ENCODE measurements at places on chromosomes 7 and 10. TPM values are rescaled to one million over a fixed set of nuclear protein-coding genes. Genes with fewer than 3 reads are reported as not detected.

Gene PPP1R17
- polyA plus RNA-seq, result not detected

Gene GRM8
- 10.0 TPM for polyA plus RNA-seq

Gene GPR146
- 3.5 TPM for polyA plus RNA-seq

Gene SLC35B4
- 25.6 TPM for polyA plus RNA-seq

Gene CHN2
- polyA plus RNA-seq, result 14.4 TPM

Gene SRRM3
- 2.6 TPM for polyA plus RNA-seq

Gene OPN4
- polyA plus RNA-seq, result not detected

Gene SMKR1
- polyA plus RNA-seq, result 2.9 TPM

Gene ZNF467
- 29.3 TPM for polyA plus RNA-seq

DNA sequence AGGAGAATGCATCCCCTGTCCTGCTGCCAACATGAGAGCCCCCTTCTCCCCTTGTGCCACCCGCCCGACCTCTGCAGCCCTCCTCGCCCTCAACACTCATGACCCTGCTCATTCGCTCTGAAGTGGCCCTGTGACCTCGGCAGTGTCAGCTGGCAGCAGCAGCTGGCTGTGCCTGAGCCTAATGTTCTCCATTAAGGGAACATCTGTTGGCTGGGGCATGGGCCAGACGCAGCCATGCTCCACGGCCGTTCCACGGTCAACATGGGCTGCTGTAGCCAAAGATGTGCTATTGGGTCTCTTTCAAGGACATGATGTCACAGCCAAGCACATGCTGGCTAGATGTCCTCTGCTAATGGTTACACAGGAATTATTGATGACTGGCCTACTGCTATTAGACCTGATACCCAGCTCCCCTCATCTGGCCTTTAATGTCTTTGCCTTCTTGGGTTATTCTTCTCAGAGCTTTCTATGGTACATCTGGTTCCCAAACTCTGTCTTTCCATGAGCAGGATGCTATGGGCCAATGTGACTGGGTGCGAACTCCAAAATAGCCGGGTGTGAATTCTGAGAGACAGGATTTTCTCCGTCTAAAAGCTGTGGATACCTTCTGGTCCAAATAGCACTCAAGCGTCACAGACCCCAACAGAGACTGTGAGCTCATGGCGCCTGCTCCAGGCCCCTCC is 22.4 kb downstream of the ADCYAP1R1 start:
- DNase-seq, result no peak

GRCh38 chr7:24974026-24974832 is 5.7 kb downstream of the OSBPL3 start:
- DNase-seq, result no peak

GRCh38 chr10:92712016-92712889 is 22.5 kb downstream of the HHEX start:
- DNase-seq, result no peak

DNA sequence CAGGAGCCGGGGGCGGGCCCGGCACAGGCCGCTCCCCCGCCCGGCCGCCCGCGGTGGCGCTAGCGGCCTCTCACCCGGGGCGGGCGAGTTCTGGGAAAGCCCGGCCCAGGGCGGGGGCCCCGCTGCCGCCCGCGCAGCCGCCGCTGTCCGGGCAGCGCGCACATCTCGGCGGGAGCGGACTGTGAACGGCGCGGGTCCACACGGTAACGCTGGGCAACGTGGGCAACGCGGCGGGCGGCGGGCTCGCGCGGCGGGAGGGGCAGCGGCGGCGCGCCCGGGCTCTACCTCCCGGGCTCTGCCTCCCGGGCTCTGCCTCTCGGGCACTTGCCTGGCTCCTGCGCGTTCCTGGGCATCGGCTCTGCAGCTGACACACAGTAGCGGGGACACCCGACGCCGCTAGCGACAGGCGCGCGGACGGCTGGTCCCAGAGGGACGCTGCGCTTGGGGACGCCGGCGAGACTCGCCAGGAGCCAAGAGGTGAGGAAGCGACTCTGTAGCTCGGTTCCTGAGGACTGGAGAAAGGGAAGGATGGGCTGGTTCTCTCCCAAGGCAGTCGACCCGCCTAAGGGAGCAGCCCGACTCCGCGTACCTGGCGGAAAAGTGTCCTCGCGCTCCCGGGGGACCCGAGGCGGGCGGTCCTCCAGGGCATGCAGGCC is at the start of gene PLCE1:
PLCE1 (plus strand) TSS at position 150 of the 656 bp plus-strand sequence. CDS start 37,116 bp downstream, outside the sequence.
- DNase-seq, result no peak

DNA sequence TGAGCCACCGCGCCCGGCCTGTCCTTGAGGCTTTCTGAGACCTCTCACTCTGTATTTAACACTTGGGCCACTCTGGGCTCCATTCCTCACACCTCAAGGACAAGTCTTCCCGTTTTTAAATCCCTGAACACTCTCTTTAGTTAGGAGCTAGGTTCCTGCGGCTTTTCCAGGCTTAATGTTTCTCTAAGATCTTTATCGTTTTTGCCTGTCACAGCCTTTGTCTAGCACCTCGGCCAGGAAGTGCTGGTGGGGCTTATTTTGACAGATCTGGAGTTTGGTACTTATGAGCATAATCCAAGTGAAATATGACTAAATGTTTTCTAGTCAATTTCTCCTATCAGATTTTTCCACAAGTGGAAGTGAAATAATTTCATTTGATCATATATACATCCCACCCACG is 186.6 kb downstream of the DPY19L1 start:
- no peak for DNase-seq

DNA sequence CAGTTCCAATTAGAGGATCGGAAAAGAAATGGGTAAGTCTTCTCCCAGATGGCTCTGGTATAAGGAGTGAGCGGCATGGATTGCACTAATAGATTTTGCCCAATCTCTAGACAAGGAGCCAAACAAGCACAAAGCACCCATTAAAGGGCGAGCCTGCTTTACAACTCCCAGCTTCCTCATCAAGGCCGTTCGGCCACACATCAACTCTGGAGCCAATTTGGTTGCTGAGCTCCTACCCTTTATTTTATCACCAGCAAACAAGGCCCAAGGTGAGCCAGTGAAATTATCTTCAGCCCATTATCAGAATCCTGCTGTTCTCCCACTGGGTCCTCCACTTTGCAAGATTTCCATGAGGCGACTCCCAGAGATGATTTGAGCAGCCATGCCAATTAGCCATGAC is 292.2 kb upstream of the NPVF start:
- no peak for DNase-seq

DNA sequence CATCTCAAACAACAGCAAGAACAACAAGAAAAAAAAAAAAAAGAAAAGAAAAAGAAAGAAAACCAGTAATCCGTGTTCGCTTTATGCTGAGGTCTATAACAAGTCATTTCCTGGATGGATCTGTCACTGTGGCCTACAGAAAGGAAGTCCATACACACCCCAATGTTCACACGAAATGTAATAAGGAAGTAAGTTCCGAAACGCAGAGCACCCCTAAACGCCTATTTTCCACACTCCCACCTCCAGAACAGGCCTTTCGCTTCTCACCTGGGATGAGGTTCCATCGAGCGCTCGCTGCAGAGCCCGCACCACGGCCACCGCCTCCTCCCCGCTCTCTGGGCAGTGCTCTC is 735 bp downstream of the ZNF394 start:
- no peak for DNase-seq

GRCh38 chr7:101728128-101728527 is 89.3 kb upstream of the CUX1 start:
- no peak for DNase-seq

- no peak for DNase-seq
Measured at GRCh38 chr10:102287991-102288390, 42.7 kb downstream of the GBF1 start.

DNA sequence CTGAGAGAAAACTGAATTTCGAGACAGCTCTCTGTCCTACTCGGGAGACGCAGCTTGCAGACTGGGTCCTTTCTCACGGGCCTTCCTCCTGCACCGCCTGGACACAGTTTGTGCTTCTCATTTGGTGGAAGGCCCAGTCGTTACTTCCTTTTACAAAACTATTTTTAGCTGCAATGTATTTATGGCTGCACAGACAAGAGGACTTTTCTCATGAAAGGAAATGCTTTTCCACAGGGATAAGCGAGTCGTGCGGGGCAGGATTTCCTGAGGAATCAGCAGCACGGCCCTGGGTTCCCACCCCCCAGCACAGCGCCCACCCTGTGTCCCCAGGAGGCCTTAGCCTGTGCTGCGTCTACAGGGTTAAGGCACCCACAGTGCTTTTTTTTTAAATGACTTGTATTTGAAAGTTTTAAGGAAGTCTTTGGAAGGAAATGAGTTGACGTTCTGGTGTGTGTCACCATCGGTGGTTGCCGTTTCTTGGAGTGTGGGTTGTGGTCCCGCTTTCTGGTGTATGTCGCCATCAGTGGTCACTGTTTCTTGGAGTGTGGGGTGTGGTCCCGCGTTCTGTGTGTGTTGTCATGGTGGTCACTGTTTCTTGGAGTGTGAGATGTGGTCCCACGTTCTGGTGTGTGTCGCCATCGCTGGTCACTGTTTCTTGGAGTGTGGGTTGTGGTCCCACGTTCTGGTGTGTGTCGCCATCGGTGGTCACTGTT is 50.9 kb downstream of the INPP5A start:
- no peak for DNase-seq

DNA sequence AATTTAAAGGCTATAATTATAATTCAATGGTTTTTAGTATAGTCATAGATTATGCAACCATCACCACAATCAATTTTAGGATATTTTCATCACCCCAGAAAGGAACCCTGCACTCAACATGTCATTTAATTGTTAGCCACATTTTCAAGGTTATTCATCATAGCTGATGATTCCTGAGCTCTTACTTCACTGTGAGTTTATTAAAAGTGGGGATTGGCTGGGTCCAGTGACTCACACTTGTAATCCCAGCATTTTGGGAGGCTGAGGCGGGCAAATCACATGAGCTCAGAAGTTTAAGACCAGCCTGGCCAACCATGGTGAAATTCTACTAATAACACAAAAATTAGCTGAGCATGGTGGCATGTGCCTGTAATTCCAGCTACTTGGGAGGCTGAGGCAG is 787 bp downstream of the CCL26 start:
- DNase-seq, result no peak

- no peak for DNase-seq
Measured at GRCh38 chr7:94368371-94368791, 26.3 kb upstream of the COL1A2 start.

DNA sequence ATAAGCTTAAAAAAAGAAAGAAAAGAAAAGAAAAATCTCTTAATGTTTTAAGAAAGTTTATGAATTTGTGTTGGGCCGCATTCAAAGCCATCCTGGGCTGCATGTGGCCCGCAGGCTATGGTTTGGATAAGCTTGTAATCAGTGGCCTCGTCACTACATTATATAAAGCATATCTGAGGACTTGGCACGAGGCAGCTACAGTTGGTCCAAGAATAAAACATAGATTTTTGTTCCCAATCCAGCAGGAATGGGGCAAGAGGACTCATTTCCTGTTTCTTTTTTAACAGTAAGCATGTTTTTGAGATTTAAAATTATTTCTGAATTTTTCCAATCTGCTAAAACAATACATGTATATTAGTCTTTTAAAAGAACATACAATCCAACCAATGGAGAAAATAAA is 28.6 kb downstream of the MCM10 start:
- DNase-seq, result no peak

DNA sequence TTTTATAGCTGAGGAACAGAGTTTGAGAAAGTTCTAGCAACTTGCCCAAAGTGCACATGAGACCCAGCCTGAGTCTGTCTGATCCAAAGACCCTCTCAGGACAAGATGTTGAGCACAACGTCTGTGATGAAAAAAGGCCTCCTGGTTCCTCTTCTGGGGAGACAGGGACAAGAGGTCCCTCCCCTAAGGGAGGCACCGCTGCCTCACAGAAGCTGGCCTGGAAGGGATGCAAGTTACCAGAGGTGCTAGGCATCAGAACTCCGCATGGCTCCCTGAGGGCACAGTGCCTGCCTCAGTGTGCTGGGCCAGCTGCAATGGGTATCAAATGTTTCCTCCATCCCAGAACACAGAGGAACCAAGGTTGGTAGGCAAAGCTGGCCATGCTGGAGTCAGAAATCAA is 302.4 kb downstream of the GRID1 start:
- no peak for DNase-seq

DNA sequence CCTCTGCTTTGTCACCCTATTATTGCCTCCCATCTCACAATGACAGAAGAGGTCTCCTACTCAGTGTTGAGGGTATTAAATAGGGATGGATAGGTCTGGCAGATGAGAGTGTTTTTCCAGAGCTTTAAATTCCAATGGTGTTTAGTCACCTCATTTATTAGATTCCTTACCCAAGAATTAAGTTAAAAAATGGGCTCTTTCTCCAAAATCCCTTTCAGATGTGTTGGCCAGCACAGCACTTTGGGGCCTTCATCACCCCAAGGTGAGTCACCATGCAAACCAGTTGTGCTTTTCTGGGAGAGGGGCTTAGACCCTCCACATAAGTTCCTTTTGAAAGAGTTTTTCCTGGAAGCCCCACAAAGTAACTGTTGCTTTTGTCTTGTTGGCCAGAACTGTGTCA is 78.4 kb downstream of the CYP26A1 start:
- no peak for DNase-seq

GRCh38 chr10:126580873-126581647 is 89.4 kb downstream of the C10orf90 start:
- DNase-seq, result no peak

GRCh38 chr10:29698773-29699490 is 64.2 kb upstream of the SVIL start:
- DNase-seq, result no peak

GRCh38 chr7:104535841-104536240 is 207.4 kb downstream of the LHFPL3 start:
- no peak for DNase-seq

GRCh38 chr10:51030480-51030879 is 43.8 kb upstream of the PRKG1 start:
- no peak for DNase-seq

All from right renal pelvis (tissue), 4 donors.